ENCODE measurements at places on chromosomes 16 and 17.

- no peak for DNase-seq
Observed at GRCh38 chr17:58208344-58208743, 10.7 kb downstream of the MKS1 start.

DNA sequence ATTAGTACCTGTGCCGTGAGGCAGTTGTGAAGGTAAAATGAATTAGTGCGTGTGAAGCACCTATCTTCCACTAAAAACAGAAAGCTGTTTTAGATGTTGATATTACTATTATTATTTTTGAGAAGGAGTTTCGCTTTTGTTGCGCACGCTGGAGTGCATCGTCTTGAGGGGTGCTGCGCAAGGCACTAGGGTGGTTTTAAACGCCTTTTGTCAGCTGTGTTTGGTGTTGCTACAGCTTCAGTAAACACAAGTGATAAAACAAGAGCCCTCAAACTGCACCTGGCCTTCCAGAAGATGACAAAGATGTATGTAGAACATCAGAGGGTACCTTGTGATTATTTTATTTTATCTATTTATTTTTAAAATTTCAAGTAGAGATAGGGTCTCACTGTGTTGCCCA lies 38.2 kb downstream of the PLCG2 start:
- DNase-seq = peak; percentile 28

GRCh38 chr17:71593078-71593477 lies 527.7 kb upstream of the SOX9 start:
- DNase-seq = no peak

DNA sequence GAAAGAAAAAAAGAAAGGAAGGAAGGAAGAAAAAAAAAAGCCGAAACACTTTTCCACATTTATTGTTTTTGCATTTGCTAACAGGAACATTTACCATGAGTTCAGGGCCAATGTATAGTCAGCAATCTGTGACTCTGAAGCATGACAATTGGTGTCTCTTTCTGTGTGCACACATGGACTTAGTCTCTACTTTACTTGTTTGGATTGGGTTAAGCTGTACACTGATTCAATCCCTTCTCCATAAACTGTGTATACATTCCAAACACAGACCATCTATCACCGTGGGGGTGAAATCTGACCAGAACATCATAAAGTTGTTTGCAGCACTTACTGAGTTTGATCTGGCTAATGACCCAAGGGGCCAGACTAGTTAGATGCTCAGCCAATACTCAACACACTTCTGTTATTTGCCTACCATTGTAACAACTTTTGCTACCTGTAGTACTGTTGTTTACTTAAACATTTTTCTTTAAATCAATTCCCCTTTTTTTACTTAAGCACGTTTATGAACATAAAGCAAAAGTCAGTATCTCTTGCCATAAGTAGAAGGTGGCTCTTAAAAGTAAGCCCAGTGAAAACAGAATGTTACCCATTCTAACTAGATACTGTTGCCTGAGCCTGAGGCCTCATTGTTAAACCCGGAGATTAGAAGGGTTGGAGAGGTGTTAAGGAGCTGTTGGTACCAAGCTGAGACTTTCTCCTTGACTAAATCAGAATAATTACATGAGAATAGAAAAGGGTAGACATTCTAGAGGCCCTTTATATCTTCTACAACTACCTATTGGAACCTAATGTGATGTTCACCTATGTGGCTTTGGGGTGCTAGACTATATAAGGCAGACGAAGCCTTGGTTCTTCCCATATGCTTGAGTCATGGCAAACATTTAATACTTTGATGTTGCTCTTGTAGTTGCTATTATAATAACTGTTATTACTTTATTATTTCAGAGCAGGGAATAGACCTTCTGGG lies 41.8 kb downstream of the SCNN1B start:
- no peak for DNase-seq

GRCh38 chr16:2712546-2712945 lies 7.5 kb downstream of the PRSS27 start:
- DNase-seq = no peak

- DNase-seq = no peak
Observed at GRCh38 chr17:33732116-33732515, 439.0 kb upstream of the ASIC2 start.

- DNase-seq = no peak
Observed at GRCh38 chr17:55202896-55203295, 61.9 kb upstream of the HLF start.

GRCh38 chr16:27822529-27822928 lies 241.0 kb downstream of the GSG1L start:
- no peak for DNase-seq

Data from effector memory CD8-positive, alpha-beta T cell (primary cell).